ENCODE measurements at places on chromosomes 2 and 18.

- DNase-seq: peak; percentile 46
Measured at GRCh38 chr2:177772529-177772928, 300.0 kb downstream of the PDE11A start.

DNA sequence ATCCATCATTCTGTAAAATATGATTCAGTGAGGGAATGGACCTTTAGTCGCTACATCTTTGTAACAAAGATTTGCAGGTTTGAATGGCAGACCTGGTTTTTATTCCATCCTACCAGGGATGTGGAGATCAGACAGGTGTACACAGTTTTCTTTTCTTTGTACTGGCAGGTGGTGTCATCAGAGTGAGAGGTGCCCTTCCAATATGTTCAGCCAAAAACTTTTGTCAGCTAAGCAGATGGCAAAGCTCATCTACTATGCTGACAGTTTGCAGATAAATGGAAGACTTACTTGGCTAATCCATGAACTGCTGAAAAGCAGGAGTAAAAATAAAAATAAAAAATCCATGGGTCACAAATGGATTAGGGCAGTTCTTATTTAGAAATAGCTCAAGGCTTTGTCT lies 185.5 kb upstream of the DOK6 start:
- no peak for DNase-seq

GRCh38 chr2:85847051-85847588 lies 41.7 kb downstream of the ST3GAL5 start:
- DNase-seq: no peak

- DNase-seq: no peak
Measured at GRCh38 chr2:170966648-170967396, 37.8 kb downstream of the GORASP2 start.

DNA sequence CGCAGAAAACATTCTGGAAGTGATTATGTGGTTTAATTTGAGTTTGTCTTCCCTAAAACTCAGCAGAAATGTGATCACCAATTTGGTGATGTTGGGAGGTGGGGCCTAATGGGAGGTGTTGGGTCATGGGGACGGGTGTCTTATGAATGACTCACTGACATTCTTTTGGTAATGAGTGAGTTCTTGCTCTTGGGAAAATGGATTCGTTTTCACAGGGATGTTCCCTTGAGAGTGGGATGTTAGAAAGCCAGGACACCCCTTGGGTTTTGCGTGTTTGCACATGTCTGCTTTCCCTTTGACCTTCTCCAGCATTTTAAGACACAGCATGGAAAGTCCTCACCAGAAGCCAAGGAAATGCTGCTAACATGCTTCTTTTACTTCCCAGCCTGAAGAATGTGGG lies 321.5 kb upstream of the NT5C1B start:
- no peak for DNase-seq

DNA sequence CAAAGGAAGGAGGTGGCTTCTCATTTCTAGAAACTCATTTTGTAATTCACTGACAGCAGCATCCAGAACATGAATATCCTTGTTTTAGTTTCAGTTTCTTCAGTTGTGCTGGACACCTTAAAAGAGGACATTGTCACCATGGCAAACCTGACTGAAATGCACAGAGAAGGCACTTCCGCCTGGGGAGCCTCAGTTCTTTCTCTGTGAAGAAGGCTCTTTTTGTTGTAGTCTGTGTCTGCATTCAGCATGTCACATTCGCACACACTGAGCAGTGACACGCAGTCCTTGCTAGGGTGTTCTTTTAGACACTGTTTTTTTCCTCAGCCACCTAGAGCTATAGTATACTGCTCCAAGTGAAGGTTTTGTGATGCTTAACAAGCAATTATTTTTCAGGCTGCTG lies 9.5 kb upstream of the RPRM start:
- no peak for DNase-seq

DNA sequence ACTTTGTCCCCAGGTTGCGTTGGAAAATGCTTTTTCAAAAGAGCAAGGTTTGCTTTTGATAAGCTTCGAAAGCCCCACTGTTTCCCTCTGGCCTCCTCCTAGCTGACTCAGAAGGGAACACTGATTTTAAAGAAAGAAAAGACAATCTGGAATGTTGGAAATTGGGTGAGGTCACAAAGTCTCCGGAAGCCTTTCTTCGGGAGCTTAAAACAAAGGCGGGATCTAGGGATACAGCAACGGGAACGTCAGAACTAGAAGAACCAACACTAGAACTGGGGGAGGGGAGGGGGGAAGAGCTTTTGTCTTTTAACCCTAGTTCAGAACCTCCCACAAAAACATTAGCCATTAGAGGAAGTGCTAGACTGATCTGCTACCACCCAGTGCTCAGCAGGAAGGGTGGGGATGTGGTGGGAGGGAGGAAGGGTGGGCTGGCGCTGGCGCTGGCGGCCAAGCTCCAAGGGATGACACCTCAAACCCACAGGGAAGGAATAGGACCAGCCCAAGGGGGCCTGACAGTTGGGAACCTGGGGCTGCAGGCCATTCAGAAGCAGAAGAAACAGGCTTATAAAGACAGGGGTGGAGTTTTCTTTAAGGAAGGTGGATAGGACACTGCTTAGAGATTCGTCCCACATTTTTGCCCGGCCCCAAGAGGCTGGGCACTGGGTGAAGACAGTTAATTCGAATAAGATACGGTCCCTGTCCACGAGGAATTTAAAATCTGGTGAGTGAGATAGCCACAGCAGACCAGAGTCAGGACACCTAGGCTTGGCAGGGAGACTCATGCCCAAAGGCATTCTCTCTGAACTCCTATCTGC lies 1.7 kb downstream of the TMSB10 start:
- DNase-seq: peak; percentile 74

GRCh38 chr2:204901591-204901990 lies 356.3 kb downstream of the PARD3B start:
- no peak for DNase-seq

GRCh38 chr18:35407871-35408481 lies 30.8 kb upstream of the ZNF396 start:
- peak; percentile 66 for DNase-seq

- DNase-seq: peak; percentile 60
Measured at GRCh38 chr2:68719912-68720311, 14.7 kb upstream of the ARHGAP25 start.

- DNase-seq: no peak
Measured at GRCh38 chr2:228853151-228853550, 417.9 kb downstream of the PID1 start.

- DNase-seq: no peak
Measured at GRCh38 chr2:216689397-216689796, 6.0 kb downstream of the IGFBP5 start.

- no peak for DNase-seq
Measured at GRCh38 chr2:132430895-132431294, 14.3 kb downstream of the GPR39 start.

DNA sequence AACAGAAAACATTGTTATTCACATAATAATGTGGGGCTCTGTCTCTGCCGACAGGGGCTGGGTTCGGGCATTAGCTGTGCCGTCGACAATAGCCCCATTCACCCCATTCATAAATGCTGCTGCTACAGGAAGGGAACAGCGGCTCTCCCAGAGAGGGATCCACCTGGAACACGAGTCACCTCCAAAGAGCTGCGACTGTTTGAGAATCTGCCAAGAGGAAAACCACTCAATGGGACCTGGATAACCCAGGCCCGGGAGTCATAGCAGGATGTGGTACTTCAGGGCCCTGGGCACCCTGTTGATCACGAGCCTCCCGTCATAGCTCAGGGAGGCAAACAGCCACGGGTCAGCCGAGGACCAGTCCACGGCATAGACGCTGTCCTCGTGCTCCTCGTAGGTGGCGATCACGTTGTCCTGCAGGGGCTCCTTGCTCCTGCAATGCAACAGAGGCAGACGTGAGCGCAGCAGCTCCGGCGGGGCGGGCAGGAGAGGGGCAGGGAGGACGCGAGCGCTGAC lies 188.5 kb downstream of the EIPR1 start:
- DNase-seq: no peak

DNA sequence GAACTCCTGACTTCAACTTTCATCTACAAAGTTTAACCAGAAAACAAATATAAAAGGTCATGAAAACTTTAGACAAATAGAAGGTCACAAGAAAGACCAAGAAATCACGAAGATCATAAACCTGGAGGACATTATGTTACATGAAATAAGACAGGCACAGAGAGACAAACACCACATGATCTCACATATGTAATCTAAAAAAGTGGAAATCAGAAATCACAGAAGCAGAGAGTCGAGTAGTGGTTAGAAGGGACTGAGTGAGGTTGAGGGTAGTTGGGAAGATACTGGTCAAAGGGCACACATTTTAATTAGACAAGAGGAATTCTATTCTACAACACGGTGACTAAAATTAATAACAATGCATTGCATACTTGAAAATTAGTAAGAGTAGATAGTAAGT lies 1.4 kb downstream of the GCFC2 start:
- no peak for DNase-seq

- DNase-seq: no peak
Measured at GRCh38 chr2:12897181-12897580, 180.4 kb downstream of the TRIB2 start.

GRCh38 chr2:106104332-106105062 lies 89.6 kb downstream of the UXS1 start:
- DNase-seq: peak; percentile 59

GRCh38 chr2:140410695-140411094 lies 1630.5 kb upstream of the NXPH2 start:
- no peak for DNase-seq

GRCh38 chr2:42767080-42767898 lies 3.4 kb upstream of the OXER1 start:
- no peak for DNase-seq

DNA sequence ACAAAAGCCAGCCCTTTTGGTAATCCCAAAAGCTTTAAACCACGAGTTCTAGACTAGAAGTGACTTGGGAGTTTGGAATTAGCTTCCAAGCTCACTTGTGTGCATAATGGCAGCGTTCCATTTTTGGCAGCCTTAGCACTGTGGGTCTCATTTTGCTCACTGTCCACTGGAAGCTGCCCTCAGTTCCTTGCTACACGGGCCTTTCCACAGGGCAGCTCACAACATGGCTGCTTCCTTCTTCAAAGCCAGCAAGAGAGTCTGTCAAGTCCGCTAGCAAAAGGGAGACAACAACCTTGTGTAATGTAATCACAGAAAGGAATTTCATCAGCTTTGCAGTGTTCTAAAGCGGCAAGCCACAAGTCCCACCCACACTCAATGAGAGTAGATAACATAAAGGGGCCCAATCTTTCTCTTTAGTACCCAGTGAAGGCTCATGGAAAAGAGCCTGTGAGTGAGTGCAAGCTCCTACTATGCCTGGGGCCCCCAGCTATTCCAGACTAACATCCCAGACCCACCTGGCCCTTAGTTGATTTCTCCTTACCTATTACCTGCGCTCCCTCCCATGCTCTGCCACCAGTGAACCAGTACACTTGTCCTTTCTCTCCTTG lies 239.7 kb upstream of the FBXO11 start:
- no peak for DNase-seq

GRCh38 chr2:95344215-95344583 lies 47.1 kb downstream of the KCNIP3 start:
- no peak for DNase-seq

- DNase-seq: no peak
Measured at GRCh38 chr18:7234091-7234490, 3.2 kb downstream of the LRRC30 start.

- DNase-seq: no peak
Measured at GRCh38 chr18:44079606-44080005, 601.1 kb upstream of the SETBP1 start.

GRCh38 chr2:139424101-139424500 lies 643.9 kb upstream of the NXPH2 start:
- no peak for DNase-seq

DNA sequence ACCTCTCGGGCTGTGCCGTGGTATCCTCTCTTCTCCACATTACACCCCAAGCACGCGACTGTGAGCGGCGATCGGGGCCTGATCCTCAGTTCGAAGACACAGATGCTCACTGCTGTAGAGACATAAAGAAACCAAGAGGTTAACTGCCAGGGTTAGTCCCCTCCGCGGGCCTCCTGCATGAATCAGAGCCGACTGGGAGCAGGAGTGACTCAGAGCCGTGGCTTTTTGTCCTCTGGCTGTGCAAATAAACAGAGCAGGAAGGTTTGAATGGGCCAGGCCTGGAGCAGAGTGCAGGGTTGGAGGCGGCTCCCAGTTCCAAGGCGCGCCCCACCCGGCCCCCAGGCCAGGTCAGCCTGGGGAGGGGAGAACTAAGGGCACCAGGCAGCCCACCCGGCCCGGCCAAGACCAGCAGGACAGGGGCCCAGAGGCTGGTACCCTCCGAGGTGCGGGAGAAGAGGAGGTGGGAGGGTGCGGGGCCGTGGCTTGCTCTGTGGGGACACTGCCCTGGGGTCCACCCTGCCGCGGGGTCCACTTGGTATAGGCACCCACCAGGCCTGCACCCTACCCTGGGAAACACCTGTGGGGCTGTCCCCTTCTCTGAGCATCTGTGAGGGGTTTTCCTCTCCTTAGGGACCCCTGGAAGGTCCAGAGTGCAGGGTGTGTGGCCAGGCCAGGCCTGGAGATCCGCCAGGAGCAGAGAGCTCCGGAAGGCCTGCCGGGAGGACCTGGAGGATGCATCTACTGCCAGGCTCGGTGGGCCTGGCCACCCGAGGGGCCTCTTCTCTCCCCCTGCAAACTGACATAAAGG lies 16.5 kb downstream of the TWIST2 start:
- DNase-seq: no peak

DNA sequence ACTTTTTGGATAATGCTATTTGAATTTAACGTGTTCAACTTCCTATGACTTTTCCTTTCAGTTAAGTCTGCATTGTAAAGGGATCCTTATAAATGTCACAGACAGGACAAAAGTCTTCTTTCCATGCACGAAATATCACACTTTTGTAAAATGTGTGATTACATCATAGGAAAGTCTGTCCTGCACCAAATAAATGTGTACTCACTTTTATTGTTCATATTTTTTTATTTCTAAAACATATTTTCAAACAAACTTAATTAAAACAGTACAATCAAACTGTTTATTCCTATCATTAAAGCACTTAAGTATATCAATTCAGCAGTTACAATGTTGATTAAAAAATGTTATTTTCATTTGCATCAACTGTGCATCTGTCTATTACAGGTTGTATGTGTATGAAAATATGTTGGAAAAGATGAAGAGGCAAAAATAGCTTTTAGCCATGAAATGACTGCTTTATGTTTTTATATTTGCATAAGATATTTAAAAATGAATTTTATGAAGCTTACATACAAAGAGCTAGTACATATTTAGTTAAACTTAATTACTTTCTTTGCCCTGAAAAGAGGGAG lies 105.6 kb downstream of the CSRNP3 start:
- DNase-seq: no peak

- DNase-seq: no peak
Measured at GRCh38 chr2:123636232-123636631, 388.9 kb upstream of the CNTNAP5 start.

- no peak for DNase-seq
Measured at GRCh38 chr2:38436227-38436664, 59.2 kb upstream of the ATL2 start.

DNA sequence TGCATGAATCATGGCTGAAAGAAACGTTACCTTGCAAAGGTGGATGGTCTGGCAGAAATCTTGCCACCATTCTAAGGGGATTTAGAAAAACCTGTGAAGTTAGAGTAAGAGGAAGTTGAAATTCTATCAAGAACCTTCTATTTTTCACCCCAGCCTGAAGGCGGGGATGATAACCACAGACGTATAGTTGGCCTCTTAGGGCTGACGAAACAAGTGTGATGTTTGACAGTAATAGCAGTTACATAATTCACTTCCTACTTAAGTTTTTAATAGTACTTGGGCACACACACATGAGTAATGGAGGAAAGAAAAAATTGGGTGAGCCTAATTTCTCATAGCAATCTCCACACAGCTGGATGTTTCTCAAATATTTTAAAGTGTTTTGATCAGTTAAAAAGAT lies 336.6 kb upstream of the SALL3 start:
- peak; percentile 62 for DNase-seq

GRCh38 chr2:120403676-120404075 lies 57.7 kb downstream of the INHBB start:
- no peak for DNase-seq

All from CD4-positive, alpha-beta T cell (primary cell).